ENCODE measurements at places on chromosomes 11 and 22.

- DNase-seq: peak; percentile 87
These were observed 56.6 kb downstream of the FAM83F start for GRCh38 chr22:40051322-40051721.

DNA sequence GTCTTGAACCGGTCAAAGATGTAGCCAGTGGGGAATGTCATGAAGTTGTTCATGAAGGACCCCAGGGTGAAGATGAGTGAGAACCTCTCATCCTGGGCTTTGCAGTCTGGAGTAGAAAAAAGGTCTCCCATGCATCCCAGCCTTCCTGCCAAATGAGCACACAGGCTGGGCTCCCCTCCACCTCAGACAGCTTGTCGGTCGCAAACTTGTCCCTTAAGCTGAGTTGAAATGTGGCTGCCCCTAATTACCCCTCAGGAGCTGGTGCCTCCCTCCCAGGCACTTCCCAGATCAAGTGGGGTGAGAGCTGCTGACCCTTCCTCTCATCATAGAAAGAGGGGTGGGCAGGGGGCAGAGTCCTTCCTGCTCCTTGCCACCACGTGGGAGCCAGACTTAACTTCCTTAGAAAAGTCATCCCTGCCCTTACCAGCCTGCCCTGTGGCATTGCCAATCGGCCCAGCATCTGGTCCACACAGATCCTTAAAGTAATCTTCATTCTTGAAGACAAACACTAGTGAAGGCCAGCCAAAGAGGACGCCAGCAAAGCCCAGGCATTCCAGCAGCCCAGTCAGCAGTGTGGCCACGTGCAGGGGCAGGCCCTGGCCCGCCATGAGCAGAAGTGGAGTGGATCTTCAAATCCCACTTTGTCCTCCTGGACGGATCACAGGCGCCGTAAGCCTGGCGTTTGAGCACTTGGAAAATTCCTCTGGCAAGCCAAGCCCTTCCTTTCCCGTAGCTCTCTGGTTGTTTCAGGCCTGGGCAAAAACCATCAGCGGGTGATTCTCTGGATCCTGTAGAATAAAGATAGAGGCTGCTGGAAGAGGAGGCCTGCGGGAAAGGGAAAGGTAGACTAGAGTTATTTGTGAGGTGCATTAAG, 1.1 kb downstream of the SLC43A3 start:
- DNase-seq: no peak

GRCh38 chr11:17457396-17458173, 19.1 kb downstream of the ABCC8 start:
- no peak for DNase-seq

DNA sequence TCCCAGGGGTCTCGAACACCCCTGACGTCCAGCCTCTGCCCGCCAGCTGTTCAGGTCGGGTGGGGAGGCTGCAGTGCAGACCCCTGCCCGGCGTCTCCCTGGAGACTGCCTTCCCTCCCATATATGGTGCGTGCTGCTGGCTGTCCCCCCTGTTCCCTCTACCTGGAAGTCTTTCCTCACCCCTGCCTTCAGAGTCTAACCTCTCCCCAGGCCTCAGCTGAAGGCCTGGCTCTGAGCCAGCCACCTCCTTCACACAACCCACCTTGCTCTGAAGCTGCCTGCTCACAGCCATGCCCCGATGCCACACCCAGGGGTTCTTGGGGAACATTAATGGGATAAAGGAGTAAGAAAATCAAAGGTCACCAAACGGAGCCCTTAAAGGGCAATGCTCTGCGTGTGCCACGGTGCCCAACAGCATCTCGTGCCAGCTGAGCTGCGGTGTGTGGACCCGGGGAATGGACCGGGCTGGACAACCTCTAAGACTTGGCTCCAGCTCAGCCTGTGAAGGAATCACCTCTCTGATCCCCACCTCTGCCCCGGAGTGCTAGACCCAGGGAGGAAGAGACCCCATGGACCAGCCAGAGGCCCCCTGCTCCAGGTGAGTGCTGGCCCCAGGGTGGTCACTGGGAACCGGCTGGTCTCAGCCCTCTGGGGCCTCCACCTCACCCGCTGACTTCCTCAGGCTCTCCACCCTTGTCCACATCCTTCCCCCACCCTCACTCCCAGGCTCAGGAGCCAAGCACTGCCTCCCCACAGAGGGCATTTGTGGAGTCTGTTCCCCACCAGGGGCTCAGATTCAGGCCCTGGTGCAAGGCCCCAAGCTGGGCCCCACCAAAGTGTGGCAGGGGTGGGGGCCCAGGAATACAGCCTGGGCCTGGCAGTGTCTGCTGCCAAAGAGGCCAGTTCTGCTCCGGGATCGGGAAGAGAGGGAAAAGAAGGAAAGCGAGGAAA, at the start of gene NLRP6:
Gene NLRP6 (plus strand): TSS at position 407 of the 951 bp plus-strand sequence. CDS start 163 bp downstream, at position 570.
- DNase-seq: no peak

DNA sequence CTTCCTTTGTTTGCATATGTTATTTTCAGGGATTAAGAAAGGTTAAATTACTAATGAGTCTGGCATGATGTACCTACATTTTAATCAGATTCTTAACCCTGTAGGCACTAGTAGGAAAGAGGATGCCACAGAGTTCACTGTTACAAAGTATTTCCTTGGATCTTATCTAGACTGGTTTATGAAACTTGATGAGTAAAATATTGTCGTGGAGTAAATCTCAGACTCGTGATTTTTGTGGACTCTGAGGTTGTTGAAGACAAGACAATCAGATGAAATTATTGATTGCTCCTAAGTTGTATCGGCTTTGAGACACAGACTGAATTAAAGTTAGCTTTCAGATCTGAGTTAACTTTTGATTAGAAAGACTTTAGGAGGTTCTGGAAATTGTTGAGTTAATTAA, 6.0 kb downstream of the KMT2A start:
- no peak for DNase-seq

- DNase-seq: no peak
These were observed 20.2 kb downstream of the IGLL5 start for GRCh38 chr22:22907551-22908494.

DNA sequence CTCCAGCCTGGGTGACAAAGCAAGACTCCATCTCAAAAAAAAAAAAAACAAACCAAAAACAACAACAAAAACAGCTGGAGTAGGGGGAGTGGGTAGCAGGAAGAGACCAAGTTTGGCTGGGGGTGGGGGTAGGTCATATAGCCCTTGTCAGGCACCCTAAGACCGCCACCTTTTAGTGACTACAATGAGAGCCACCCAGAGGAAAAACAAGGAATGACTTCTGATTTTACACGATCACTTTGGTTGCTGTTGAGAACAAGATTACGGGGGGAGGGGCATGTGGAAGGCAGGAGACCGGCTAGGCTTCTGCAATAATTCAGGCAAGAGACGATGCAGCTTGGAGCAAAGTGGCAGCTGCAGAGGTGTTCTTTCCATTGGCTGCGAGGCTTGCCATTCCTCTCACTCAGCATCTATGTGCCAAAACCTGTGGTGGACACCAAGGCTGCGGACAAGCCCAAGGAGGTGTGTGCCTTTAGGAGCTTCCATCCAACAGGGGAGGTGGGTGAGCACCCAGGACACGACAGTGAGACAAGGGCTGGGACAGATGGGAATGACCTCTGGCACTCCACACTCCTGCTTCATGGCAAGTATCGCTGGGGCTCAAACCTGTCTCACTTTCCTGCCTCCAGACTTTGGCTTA, 1.7 kb downstream of the RPS19BP1 start:
- peak; percentile 51 for DNase-seq

GRCh38 chr22:50314081-50314454, 6.6 kb upstream of the PLXNB2 start:
- DNase-seq: no peak

- DNase-seq: peak; percentile 60
These were observed 9.6 kb upstream of the PDE2A start for GRCh38 chr11:72683782-72684200.

GRCh38 chr11:130606781-130607511, 158.5 kb downstream of the ADAMTS15 start:
- DNase-seq: peak; percentile 81

DNA sequence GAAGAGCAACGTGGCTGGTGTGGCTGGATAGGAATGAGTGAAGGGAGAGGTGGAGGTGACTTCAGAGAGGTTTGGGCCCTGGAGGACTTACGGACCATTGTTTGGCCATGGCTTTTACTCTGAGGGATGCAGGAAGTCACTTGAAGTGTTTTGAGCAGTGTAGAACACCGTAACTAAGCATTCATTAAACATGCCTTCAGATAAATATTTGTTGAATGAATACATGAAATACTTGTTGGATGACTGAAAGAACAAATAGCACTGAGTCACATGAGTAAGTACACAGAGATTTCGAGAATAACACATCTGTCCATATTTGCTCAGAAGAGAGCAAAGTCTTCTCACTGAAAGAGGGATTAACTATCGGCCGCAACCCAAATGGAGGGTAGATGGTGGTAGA, 182.7 kb upstream of the SNX19 start:
- no peak for DNase-seq

- DNase-seq: no peak
These were observed 58.9 kb upstream of the PPARA start for GRCh38 chr22:46091277-46091977.

DNA sequence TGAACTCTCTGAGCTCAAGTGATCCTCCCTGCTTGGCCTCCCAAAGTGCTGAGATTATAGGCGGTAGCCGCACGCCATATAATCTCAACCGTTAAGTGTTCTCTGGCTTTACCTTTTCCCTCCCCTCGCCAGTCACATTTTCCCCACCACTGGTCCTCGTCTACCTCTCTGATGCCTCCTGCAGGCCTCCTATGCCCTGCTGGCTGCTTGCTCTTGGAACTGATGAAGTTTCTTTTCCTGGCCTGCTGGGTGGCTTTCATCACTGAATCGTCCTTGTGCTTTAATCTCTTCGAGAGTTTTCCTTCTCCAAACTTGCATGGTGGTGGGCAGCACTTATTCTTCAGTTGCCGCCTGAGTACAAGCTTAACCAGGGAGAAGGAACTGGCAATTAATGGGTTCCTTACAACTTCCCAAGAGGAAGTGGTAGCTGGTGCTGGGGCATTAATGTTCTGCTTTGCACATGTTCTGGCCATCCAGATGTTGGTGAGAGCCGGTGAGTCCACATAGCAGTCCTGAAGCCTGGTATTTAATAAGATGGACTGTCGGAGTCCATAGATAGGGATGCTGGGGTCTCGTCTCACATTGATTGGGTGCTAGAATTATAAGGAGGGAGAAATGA, 1.3 kb downstream of the C22orf31 start:
- no peak for DNase-seq

DNA sequence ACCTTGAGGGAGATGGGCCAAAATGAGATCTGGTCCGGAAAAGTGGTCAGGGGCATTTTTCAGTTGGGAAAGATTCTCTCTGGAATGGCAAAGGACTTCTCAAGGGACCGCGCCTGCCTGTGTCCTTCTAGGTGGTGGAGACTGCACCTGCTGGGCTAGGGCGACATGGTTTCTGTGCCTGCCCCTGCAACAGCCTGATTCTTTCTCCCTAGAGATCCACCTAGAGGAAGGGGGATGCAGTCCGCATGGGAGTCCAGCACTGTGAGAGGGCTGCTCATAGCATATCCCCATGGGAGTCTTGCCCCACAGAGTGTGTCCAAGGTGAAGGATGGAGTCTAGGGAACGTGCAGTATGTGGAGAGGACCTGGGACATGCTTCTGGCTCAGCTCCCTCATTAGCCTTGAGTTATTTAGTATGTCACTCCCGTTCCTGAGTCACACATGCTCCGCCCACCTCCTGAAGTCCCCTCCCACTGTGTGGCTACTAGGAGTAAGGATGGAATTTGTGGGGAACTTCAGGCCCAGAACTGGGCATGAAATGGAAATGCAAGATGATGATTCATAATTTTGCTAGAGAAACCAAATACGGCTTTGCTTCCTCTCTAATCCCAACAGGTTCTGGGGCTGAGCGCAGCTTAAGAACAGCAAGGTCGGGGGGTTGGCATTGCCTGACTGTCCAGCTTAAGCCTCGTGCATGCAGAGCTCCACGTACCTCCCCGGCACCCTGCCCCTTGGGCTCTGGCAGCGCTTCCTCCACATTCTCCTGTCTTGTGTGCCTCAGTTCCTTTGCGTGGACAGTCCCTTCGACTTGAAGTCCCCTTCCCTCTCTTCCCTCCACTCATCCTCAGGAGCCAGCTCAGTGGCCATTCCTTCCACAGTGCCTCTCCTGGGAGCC, 35.0 kb downstream of the GRIK4 start:
- peak; percentile 47 for DNase-seq

DNA sequence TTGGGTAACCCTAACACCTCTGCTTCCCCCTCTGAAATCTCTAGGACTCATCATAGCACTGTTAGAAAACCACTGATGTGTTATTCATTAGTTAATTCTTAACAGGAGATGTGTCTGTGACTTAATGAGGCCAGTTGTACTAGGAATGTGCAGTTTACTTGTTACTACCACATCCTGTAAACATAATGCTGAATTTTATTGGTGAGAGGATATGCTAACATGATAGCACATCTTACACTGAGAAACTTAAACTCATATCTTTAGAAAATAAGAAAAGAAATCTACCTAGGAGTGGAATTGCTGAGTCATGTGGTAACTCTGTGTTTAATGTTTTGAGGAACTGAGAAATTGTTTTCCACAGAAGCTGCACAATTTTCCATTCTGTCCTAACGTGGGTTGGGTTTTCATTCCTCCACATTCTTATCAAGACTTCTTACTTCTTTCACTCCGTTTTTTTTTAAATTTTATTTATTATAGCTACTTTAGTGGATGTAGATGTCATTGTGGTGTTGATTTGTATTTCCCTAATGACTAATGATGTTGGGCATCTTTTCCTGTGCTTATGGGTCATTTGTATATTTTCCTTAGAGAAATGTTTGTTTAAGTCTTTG, 33.7 kb downstream of the RNF121 start:
- no peak for DNase-seq

DNA sequence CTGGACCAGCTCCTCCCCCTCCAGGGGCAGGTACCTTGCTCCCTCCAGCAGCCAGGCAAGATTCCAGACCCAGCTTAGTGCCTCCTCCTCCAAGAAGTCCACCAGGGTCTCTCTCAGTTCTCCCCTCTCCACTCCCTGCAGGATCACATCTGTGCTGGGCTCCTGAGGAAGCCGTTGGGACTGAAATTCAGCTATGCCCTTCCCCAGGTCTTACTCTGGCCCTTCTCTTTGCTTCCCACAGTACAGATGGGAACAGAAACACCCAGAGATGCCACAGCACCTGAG, 14.6 kb downstream of the WNT7B start:
- DNase-seq: no peak

- DNase-seq: no peak
These were observed 765.1 kb downstream of the KCNA4 start for GRCh38 chr11:29251738-29252137.

DNA sequence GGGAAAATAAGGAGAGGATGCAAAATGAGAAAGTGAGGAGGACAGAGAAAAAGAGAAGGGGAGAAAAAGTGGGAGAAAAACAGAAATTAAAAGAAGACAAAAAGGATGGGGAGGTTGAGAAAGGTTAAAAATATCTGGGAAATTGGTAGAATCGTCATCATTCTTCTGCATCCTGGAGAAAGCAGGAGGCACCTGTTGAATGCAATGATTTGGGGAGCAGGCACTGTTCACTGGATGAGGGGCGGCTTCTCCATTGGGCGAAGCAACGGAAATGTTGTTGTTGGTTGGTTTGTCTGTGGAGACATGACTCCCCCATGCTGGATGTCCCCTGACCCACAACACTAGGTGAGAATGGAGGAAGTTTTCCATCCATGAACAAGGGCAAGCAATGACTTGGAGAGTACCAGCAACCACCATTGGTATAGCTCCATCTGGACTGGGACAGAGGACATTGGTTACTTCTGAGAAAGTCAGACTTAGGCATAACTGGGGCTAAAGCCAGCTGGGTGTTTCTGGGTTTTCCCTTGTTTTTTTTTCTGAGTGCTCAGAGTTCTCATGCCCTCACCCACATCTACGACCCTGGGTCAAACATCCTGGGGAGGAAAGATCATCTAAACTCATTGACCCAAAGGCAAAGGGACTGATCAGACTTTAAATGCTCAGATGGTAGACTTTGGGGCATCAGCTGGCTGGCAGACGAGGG, 11.9 kb upstream of the CD44 start:
- DNase-seq: no peak
